Activated naive CD8-positive, alpha-beta T cell treated with anti-CD3 and anti-CD28 coated beads for 36 hours (primary cell): ENCODE measurements at places on chromosomes 1 and 21. TPM values are rescaled to one million over a fixed set of nuclear protein-coding genes. Genes with fewer than 3 reads are reported as not detected.

The CAMSAP2 gene
- total RNA-seq = 2.4 TPM

DNA sequence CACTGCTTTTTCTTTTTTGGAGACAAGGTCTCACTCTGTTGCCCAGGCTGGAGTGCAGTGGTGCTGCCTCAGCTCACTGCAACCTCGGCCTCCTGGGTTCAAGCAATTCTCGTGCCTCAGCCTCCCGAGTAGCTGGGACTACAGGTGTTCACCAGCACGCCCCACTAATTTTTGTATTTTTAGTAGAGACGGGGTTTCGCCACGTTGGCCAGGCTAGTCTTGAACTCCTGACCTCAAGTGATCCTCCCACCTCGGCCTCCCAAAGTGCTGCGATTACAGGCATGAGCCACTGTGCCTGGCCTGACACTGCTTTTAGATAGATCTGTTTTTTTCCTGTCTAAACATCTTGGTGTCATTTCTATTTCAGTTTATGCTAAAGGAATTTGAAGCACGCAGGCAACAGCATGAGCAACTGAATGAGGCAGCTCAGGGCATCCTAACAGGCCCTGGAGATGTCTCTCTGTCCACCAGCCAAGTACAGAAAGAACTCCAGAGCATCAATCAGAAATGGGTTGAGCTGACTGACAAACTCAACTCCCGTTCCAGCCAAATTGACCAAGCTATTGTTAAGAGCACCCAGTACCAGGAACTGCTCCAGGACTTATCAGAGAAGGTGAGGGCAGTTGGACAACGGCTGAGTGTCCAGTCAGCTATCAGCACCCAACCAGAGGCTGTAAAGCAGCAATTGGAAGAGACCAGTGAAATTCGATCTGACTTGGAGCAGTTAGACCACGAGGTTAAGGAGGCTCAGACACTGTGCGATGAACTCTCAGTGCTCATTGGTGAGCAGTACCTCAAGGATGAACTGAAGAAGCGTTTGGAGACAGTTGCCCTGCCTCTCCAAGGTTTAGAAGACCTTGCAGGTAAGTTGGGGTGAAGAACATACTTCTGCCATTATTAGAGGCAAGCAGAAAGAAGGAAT, 106.1 kb upstream of the BMP8A start:
- DNase-seq = no peak

DNA sequence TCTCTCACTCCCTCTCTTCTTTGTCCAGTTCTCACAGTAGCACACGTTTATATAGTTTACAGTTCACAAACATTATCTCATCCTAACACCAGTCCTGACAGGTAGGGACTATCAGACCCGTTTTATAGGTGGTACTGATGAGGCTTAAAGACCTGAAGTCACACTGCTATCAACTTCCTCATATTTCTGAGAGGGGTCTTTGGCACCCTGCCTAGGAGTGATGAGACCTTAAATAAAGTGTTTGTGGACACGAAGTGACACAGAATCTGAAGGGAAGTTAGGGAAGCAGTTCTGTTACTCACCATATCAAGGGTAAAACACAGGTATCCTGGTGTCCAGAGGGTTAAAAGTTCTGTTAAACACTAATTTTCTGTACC, 590 bp upstream of the TACSTD2 start:
- DNase-seq = no peak

- peak; percentile 26 for DNase-seq
Measured at GRCh38 chr1:239718997-239719628, 332.7 kb downstream of the CHRM3 start.

- peak; percentile 70 for DNase-seq
Measured at GRCh38 chr1:2229037-2229864, 1.1 kb downstream of the SKI start.

The IQCC gene
- total RNA-seq = 5.0 TPM

The SMIM12 gene
- 67.4 TPM for total RNA-seq

The RCAN3 gene
- 67.2 TPM for total RNA-seq

- DNase-seq = no peak
Measured at GRCh38 chr1:230270185-230270558, 156.0 kb downstream of the PGBD5 start.

The PLPPR4 gene
- not detected for total RNA-seq

DNA sequence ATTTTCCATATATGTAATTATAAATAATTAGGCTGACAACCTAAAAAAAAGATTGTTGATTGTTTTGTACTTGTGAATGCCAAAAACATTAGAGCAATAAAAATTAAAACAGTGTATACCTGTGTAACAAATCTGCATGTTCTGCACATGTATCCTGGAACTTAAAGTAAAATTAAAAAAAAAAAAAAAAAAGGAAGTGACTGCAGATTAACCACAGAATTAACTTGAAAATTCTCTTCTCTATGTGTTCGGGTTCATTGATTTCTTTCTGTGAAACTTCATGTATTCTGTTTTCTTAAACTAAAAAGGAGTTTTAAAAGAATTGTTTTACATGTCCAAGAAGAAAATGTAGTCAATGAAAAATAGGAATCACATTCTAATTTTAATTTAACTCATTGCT, 95.7 kb downstream of the FASLG start:
- no peak for DNase-seq

GRCh38 chr1:67004176-67004575, 49.8 kb downstream of the SLC35D1 start:
- no peak for DNase-seq

- DNase-seq = no peak
Measured at GRCh38 chr1:156359973-156360372, 9.0 kb upstream of the RHBG start.

The PTPRC gene
- total RNA-seq = 422 TPM

The SLC16A4 gene
- 0.20 TPM for total RNA-seq

The ETV3L gene
- total RNA-seq = not detected

DNA sequence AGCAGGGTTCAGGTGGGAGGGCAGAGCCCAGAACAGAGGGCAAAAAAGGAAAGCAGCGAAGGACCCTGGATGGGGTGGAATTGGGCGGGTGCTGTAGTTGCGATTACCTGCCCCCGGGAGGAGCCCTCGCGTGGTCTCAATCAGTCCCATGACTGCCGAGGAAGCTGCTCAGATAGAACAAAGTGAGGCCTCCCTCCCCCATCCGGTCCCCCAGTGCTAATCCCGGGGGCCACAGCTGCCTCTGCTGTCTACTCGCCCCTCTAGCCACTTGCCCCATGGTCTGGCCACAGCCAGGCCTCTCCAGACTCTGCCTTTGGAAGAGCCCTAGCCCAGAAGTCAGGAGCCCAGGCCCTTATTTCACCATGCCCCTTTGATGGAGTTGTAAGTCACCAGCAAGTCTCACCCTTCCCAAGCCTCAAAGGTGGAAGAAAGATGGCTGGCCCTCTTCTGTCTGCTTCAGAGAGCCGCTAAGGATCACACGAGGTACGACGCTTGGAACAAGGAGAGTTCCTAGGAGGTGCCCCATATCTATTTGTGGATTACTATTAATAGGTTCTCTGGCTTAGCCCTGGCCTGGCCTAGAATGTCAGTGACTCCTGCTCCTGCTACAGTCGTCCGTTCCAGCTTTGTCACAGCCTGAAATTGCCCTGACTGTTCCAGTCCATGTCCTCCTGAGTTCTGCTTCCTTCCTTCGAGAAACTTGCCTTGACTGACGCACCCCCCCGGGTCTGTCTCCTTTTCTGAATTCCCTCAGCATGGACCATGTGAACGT, 16.4 kb downstream of the ECHDC2 start:
- DNase-seq = peak; percentile 44

The CCDC181 gene
- 0.62 TPM for total RNA-seq

The RXFP4 gene
- not detected for total RNA-seq

- no peak for DNase-seq
Measured at GRCh38 chr1:84412316-84412942, 14.1 kb downstream of the DNASE2B start.

The KLHDC8A gene
- not detected for total RNA-seq

DNA sequence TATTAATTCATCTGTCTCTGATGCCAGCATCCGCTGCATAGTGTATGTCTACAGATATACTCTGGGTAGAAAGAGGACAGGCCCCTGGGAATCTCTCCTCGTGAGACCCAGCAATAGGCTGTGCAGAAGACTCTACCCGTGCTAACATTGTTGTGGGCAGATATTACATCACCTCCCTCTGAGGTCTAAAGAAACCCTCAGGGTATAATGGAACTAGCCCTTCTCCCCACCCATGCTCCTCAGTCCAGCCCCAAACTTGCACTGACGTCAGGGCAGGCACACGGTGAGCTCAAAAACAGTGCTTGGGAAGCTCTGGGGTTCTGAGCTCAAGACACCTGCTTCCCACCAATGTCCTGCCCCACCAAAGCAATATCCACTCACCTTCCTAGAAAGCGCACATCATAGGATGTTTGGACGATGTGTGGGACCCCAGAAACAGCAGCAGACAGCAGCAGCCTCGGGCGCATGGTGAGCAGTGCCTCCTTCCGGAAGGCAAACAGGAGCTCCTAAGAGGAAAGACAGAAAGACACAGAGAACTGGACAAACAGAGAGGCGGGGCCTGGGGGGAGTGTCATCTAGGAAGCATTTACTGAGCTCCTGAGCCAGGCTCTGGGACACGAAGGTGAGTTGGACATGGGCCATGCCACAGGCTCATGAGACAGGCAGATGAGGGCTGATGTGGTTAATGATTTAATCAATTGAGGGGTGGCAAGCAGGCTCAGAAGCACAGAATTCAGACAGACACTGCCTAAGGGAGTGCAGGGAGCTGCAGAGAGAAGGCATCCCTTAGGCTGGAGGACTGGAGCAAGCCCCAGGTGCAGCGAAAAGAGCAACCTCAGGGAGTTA, 4.8 kb downstream of the OVGP1 start:
- no peak for DNase-seq

GRCh38 chr1:54553602-54554313, 5.7 kb downstream of the ACOT11 start:
- no peak for DNase-seq

DNA sequence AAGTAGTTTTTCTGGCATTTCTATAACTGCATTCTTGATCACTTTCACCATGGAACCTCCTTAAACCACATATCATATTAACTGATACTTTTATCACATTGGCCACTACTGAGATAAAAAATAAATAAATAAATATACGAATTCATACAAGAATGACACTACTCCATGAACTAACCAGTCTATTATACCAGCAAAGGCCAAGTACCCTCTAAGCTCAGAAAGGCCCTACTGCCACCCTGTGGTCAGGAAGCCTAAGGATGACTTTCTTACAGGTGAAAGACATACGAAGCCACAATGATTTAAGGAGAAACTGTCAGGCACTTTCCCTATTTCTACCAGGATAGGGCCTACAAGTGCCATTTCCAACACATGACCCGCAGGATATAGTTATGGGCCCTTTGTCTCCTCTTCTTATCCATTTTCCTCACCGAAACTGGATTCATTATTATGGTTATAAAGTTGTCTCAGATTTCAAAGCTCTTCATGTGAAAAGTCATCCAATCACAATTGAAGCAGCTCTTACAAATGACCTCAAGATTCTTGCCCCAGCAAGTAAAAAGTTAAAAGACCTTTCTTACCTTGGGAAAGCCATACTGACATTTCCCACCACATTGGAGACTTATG, 23.9 kb downstream of the DNAJC8 start:
- peak; percentile 31 for DNase-seq

GRCh38 chr1:233439721-233440120, 112.2 kb downstream of the MAP3K21 start:
- no peak for DNase-seq

GRCh38 chr1:107549152-107549810, 408.4 kb downstream of the NTNG1 start:
- no peak for DNase-seq

- no peak for DNase-seq
Measured at GRCh38 chr1:221053889-221054288, 174.6 kb downstream of the HLX start.

GRCh38 chr1:206953126-206953525, 6.9 kb upstream of the PIGR start:
- no peak for DNase-seq

The NCF2 gene
- total RNA-seq = 5.4 TPM
